ENCODE measurements at places on chromosomes 6 and 20.

- no peak for DNase-seq
Measured at GRCh38 chr6:157407646-157408045, 26.7 kb downstream of the ZDHHC14 start.

DNA sequence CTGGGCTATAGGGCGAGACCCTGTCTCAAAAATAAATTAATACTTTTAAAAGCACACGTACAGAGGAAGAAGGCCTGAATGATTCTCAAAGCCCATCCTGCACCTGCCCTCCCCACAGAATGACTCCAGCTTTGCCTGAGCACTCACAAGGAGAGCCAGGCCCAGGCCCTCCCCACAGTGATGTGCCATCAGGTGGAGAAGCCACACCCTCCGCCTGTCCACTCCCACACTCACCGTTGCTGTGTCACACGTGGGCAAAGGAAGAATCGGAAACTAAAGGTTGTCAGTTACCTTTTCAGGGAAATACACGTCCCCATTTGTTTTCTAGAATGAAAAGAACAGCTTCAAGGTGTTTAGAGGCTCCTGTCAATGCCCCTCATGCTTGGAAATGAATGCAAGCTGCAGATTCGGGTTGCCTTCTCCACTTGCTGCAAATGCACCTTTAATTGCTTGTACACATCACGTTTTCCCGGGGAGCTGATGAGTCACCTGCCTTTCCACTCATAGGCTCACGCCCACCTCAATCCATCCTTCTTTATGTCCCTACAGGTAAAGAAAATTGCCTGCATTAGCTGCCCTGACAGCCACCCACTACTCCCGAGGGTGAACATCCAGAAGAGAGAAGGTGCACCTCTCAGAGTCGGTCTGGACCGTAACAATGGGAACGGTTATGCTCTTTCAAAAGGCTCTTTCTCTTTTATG is 45.5 kb upstream of the AFDN start:
- DNase-seq, result no peak

DNA sequence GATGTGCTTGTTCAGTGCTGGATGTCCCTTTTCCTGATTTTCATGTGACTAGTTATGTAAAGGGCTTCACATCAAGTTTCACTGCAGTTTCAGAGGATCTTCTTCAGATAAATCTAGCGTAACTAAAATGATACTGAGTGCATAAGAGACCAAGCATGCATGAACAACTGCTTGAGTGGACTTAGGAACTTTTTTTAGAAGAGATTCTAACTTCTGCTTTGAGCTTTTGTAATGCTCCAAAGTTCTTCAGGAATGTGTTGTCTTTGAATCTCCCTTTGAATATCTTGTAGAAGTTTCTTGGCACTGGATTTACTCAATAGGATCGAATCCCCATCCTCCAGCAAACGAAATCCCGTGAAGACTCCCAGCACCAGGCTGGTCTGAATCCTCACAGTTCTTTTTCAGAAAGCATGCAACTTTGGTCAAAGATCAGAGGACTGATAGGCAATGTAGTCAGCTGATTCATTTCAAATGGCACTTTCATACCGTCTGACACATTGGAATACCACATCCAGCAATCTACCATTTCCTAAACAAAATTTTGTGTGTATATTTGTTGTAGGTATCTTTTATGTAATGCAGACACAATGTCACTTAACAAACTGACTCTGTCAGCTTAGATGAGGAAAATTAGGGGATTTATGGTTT is 33.2 kb downstream of the ENPP1 start:
- no peak for DNase-seq

GRCh38 chr6:156645097-156645496 is 132.1 kb upstream of the ARID1B start:
- no peak for DNase-seq

DNA sequence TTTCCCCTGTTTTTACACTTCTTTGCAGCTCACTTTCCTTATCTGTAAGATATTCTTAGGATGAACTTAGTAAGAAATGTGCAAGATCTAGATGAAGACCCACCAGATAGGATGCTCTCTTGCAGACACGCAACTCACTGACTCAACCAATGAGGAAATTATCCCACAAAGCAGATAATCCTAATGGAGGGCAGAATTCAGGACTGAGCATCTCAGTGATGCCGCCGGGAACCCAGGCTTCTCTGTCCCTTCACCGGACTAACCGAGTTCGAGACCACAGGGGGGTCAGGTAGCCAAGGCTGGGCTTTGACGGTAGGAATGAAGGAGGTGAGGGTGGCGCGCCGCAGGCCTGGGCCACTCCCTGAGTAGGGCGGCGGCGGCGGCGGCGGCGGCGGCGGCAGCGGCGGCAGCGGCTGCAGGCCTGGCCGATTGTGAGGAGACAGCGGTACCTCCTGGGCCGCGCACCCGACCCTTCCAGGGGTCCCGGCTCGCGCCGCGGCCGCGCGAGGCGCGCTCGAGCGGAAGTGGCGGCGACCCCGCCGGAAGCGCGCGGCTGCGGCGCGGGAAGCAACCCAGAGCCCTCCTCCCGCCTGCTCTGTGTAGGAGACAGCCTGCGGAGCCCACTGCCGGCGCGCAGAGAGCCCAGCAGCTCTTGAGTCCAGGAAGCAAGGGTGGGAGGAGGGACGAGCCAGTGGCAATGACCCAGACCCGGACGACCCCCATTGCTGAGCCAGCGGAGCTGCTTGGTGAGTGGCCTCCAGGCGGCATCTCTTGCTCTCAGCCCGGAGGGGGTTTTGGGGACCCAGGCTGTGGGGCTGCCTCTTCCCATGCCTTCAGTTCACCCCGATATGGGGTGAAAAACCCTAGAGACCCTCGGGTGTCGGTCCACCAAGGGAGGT is at the start of gene KHDC1:
Gene KHDC1 (minus strand): TSS at position 526 of the 899 bp plus-strand sequence. CDS start 20,679 bp downstream, outside the sequence.
- DNase-seq, result peak; percentile 84

- no peak for DNase-seq
Measured at GRCh38 chr6:52422156-52422555, 2.0 kb downstream of the EFHC1 start.

DNA sequence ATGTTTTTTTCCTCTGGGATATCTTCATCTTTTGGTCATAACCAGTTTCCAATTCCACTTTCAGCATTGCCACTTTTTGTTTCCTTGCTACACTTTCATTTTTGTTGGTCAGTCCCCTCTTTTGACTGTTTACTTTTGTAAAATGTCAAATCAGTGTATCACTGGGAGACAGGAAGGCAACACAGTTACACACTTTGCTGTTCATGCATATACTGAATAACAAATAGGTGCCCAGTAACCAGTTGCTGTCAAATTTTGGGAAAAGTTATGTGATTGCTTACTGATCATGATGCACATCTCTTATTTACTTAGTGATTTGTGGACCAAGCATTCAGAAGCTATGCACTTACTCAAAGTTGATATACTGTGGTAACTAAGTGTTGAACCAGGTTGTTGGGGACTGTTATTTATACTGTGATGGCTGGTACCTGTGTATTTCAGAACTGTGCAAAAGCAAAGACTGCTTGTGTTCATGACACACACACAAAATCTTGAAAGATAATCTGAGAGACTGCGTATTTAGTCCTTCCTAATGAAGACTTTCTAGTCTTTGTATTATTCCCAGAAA is 41.0 kb downstream of the ZNF292 start:
- DNase-seq, result no peak

GRCh38 chr6:155340464-155341129 is 26.3 kb upstream of the TFB1M start:
- peak; percentile 84 for DNase-seq

GRCh38 chr6:56148488-56149186 is 98.7 kb downstream of the COL21A1 start:
- no peak for DNase-seq

- DNase-seq, result peak; percentile 95
Measured at GRCh38 chr20:53162251-53162835, 190.2 kb downstream of the TSHZ2 start.

DNA sequence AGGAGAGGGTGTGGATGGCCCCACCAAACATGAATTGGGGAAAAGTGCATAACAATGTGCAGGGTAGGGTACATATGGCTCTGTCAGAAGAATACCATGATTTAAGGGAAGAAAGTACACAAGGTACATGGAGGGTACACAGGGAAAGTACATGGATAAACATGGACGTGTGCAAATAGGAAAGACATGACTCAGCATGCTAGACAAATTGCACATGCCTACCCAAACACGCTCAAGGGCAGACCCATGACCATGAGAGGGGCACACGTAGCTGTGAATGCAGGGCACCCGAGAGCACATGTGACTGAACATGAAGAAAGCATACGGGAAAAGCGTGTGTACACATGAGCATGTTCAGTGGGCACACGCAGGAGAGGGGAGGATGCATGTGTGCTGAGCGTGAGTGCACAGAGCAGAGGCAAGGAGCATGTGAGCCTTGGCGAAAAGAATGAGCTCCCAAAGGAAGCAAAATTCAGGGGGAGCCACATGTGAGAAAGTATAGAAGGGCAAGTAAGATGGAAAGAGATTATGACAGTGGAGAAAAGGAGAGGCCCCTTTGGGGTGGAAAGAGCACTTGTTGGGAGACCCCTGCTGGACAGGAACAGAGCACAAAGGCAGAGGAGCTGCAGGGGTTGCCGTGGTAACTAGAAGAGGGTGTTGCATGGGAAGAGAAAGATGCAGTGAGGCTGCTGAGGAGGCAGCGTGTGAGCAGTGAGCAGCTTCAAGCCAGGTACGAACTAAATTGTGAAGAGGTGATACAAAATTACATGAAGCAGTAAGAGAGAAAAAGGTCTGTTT is 17.8 kb downstream of the OR2H2 start:
- DNase-seq, result peak; percentile 93

DNA sequence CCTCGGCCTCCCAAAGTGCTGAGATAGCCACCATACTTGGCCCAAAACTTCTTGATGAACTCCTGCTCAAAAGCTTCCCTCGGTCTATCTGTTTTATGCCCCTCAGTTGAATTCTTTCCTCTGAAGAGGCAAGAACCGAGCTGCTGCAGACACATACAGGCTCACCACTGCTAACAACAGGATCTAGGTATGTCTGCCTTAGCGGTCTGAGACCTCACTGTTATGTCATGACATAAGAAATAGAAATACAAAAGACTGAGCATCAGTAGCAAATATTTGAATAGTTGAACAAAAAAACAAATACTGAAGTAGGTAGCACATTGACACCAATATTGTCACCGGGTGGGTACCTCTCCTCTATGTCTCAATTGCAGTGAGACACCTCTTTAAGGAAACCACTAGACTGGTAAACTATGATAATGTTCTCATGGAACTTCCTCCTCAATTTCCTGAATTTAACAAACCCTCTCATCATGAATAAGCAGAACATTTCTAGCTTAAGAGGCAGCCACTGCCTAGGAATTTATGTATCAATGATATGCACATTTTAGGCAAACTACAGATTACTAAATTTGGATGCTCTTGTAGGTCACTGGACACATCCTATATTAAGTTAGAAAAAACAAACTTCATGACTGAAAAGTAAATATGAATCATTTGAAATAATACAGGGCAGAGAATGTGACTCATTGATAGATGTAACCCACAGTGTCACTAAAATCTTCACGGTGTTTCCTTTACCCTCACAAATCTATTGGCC is 9.4 kb upstream of the STXBP5 start:
- DNase-seq, result no peak

DNA sequence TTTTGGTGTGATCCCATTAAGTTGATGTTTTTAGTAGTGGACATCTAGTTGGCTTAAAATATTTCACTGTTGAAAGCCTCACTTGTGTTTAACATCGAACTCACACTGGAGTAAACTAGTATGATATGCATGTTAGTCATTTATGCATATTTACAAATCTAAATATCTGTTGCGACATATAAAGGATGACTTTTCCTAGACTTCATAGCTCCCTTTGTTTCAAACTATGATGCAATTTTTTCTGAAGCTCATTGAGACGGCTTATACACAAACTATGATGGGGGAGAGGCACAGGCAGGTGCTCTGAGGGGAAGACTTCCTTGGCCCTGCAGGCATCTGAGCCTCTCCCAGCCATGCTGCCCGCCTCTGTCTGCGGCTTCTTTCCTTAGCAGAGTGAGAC is 11.8 kb upstream of the FOXC1 start:
- no peak for DNase-seq

DNA sequence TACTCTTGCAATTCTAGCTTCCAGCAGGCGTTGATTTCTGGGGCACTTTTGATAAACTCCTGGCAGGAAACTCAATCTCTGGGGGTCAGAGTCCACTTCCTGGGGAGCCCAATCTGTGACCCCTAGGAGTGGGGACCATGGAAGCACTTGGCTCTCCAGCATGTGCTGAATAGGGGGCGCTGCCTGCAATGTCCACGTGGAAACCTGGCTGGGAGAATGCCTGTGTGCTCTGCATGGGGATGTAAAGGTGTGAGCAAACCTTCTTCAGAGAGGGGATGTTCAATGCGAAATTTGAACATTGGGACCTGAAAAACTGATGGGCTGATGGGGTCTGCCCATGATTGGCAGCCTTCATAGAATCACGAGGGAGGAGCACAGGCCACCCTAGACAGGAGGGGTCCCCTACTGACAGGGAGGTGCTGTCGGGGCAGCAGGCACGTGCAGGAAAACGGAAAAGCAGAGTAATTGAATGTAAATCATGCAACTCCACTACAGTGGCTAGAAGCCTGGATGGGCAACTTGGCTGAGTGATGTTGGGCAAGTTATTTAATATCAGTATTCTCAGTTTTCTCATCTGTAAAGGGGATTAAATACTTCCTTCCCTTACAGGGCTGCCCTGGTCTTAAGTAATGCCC is 47.8 kb downstream of the CEP43 start:
- no peak for DNase-seq

DNA sequence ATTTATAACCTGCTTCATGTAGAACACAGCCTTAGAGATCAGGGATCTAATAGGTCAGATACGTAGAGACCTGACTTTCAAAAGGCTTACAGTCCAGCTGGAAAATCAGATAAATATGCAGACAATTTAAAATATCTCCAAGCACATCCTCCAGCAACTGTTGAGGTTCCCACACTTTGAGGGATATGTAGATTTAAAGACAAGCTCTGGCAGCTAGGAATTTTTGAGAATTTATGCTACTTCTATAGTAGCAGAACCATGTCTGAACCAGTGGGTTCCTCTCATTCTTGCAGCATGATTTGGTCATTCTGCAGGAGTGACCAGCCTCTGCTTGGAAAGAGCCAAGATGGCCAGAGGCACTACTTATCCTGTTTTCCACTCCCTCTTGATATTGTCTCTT is 60.5 kb downstream of the CYB5R4 start:
- DNase-seq, result no peak

DNA sequence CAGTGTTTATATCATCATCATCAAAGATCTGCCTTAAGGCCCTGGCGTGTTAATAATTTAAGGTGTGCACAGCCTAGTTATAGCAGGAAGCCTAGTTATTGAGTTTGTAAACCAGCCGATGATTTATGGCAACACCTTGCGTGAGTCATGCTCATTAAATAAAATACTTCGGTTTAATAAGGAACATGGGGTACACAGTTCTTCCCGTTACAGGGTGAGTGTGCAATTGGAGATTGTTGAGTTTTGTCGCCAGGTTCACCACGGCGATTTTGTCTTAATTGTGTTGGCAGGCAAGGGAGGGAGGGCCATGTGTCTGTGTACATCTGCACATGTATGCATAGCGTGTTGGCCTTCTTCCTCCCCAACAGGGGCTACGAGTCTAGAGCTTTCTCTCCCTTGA is 104.0 kb downstream of the TFAP2A start:
- no peak for DNase-seq

DNA sequence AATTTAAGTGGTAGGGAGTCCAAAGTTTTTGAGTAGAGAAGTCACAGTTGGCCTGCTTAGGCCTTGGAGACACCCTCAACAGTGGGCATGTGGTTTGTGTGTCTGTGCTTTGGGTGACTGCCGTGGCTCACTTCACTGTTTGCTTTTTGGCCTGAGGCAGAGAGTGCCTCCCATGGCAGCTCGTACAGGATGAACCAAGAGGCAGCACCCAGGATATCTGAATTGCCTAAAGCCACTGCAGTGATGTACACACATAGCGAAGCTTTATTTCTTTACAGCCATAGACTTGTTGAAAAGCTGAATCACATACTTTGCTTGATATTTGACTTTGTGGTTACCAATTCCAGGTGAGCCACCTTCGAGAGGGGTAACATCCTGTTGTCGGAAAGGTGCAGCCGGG is 21.6 kb downstream of the RREB1 start:
- no peak for DNase-seq

Measured in mesendoderm (in vitro differentiated cells).